ENCODE measurements at places on chromosomes 2 and 18.

DNA sequence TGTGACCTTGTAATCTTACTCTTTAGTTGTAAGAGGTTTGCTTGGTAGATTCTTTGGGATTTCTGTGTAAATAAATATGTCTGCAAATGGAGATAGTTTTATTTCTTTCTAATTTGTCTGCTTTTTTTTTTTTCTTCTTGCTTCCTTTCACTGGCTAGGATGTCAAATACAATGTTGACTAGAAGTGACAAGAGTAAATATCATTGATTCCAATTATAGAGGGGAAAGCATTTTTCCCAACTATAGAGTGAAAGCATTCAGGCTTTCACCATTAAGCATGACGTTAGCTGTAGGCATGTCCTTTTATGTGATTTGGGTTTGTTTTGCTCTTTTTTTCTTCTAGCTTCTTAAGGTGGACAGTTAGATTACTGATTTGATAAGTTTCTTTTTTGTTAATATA, 191.5 kb downstream of the MCFD2 start:
- no peak for DNase-seq

DNA sequence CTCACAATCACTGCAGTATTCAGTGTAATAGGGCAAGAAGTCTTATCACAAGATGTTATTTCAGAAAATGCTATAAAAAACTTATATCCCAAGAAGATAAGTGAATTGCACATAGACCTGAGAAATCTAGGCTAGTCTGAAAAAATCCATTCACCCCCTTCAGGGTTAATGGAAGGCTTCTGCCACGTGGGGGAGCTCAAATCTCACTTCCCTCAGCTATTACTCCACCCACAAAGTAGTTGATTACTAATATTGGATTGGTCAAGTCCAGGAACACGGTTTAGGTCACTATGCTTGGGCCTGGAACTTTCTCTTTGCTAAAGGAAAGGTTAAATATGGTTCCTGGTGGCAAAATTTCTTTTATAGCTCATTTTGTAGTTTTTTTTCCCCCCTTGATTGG, 51.2 kb upstream of the ADAM23 start:
- DNase-seq: no peak

DNA sequence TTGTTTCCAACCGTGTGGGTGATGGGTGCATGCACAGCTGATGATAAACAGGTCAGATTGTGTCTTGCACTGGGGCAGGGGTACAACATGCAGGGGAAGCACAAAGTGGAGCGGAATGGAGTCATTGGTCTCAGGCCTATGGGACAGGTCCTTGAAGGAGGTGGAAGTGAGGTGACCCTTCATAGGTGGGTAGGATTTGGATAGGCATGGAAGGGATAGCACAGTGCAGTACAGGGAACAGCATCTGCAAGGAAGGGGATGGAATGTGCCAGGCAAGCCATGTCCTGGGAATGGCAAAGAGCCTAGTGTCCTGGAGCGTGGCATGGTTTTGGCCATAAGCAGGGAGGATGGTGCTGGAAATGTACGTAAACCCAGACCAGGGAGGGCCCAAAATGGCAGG, 143.9 kb downstream of the CAPN13 start:
- DNase-seq: no peak

DNA sequence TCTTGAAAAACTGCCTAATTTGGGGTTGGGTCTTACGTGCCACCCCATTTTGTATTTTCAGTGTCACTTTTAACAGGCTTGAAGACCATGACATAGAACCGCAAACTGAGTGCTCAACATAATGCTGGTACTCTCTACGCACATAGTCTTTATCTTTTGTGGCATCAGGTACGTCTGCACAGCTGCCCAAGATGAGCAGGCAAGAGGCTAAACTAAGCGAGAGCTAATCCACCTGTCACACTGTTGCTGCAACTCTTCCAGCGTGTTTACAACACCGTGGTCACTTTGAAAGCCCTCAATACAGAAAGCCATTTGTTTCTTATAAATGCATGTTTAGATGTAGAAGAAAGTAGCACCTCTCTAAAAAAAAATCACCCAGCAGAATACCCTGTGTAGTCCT, 270.0 kb upstream of the TCF4 start:
- no peak for DNase-seq

DNA sequence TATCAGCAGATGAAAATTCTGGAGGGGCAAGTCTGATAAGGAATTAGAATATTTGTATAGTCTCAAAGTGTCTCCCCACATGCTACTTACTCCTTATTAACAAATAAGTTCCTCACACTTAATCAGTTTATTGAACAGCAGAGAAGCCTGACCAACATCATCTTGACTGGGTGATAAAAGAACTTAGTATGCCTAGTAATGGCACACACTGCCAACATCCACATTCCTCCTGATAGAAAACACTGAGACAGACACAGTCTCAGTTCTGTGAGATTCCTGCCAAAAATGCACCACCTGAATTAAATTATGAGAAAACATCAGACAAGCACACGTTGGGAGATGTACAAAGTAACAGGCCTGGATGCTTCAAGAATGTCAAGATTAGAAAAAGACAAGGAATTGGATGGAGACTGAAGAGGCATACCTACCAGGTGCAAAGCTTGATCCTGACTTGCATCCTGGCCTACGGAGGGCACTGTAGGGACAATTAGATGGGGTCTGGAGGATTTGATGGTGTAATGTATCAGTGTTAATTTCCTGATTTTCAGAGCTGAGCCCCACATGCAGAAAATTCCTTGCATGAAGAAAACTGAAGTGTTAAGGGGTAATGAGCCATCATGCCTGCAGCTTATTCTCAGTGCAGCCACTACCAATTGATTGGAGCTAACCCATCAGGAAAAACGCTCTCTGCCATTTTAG, 200.4 kb upstream of the SH3BP4 start:
- DNase-seq: no peak

GRCh38 chr2:10022445-10022844, 20.9 kb upstream of the KLF11 start:
- DNase-seq: no peak

DNA sequence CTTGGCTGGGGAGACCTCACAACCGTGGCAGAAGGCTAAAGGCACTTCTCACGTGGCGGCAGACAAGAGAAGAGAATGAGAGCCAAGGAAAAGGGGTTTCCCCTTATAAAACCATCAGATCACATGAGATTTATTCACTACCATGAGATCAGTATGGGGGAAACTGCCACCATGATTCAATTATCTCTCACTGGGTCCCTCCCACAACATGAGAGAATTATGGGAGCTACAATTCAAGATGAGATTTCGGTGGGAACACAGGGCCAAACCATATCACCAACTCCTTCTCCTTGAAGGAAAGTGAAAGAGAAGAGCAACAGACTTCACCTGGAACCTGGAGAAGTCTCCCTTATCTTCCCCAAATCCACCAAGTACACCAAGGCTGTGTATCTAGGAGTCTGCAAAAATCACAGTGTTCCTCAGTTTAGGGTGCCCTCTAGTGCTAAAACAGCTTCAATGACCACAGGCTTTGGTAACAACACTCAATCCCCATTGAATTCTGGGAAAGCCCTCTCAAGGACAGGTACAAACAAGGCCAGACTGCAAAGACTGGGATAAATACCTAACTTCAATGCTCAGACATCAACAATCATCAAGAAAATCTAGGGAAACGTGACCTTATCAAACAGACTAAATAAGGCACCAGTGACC, 148.8 kb upstream of the SRD5A2 start:
- DNase-seq: no peak

- no peak for DNase-seq
Measured at GRCh38 chr2:236803621-236804020, 234.0 kb downstream of the ACKR3 start.

DNA sequence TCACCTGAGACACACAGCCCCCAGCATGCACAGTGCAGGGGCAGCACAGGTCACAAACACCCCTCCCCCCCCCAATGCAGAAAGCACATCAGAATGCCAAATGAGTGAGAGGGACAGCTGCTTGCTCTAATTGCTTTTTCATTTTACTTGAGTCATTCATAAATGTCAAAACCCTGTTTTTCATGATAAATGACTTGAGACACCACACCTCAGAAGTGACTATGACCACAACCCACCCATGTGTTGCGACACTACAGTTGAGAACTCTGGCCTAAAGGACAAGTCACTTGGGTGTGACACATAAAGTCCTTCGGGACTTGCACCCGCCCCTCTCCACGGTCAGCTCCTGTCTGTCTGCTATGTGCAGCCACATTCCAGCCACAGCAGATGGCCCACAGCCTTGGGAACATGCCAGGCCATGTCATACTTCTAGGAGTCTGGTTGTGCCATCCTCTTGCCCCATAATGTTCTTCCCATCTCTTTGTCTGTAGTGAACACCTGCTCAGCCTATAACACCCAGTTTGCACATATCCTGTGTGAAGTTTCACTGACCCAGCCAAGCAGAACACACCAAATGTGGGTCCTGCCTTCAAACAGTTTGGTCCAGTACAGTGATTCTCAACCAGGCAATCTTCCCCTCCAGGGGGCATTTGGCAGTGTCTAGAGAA, 30.2 kb upstream of the RIOK3 start:
- no peak for DNase-seq

DNA sequence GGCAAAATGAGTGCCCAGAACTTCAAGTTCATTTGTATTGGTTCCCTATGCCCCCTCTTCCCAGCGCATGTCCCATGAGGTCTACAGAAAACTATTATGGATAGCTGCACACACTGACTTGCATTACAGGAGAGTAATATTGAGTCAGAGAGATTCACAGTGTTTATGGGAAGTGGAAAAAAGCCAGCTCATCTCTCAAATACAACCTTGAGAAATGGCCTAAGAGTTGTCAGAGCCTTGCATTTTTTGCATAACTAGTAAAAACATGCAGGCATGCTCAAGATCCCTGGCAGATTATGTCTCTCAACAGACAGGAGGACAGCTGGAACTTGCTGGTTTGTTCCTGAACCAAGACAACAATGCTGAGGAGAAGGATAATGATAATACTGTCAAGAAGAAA, 1292.8 kb downstream of the DSC3 start:
- DNase-seq: no peak

- DNase-seq: no peak
Measured at GRCh38 chr2:178282075-178282815, 87.9 kb downstream of the OSBPL6 start.

- DNase-seq: no peak
Measured at GRCh38 chr18:37948471-37948870, 382.9 kb upstream of the CELF4 start.

DNA sequence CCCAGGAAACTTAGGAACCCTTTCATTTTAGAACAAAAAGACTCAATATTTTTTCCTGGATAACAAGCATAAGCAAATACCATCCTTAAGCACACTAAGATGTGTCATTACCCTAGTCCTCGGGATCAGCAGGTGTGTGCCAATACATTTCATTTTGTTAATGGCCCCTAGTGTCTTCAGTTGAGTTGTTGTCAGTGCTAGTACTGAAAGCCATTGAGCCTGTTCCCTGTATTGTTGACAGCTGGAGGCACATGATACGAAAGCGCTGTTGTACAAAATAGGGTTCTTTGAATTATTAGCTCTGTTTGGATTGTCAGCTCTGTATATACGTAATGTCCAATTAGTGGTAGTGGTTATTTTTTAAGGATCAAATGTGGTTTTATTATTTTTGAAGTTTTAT, 29.5 kb downstream of the VAPA start:
- DNase-seq: no peak

- no peak for DNase-seq
Measured at GRCh38 chr2:117785740-117786139, 28.8 kb upstream of the DDX18 start.

DNA sequence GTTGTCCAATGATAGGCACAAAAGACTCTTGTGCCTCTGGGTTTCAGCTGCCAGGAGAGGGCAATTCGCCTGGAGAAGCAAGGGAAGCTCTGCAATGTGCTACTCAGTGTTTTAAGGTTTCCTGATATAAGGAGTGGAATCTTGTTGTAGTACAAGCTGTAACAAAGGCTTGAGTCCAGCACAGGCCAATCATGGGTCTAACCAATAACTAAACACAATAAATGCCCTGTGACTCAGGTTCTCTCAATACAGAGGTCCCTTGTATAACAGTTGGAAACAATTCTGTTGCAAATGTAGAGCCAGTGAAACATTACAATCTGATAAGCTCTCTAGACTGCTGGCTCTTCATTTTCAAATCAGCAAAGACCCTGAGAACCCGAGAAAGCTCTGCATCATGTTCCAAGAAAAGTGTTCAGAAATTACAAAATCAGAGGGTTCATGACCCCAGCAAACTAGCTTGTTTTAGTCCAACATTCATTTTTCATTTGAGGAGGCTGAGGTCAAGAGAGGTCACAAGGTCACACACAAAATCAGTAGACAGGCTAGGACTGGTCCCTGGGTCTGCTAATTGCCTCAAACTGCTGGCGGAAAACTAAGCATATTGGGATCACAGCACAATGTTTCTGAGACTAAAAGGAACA, 59.0 kb upstream of the DNMT3A start:
- DNase-seq: no peak

DNA sequence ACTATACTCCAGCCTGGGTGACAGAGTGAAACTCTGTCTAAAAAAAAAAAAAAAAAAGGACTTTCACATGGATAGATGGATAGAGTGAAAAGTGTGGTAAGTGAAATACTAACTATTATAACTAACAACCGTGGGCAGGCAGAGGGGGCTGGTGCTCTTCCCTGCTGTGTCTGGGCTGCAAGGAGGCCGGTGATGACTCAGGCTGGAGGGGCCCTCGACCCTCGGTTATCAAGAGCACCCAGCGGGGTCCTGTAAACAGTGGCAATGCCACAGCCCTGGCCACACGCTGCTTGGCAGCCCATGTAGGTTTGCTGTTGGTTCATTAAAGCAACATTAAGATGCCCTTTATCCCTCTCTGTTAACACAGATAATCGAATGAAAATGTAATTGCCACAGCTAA, 184.8 kb upstream of the RAB12 start:
- DNase-seq: no peak

GRCh38 chr2:51003345-51004192, 28.4 kb downstream of the NRXN1 start:
- no peak for DNase-seq

DNA sequence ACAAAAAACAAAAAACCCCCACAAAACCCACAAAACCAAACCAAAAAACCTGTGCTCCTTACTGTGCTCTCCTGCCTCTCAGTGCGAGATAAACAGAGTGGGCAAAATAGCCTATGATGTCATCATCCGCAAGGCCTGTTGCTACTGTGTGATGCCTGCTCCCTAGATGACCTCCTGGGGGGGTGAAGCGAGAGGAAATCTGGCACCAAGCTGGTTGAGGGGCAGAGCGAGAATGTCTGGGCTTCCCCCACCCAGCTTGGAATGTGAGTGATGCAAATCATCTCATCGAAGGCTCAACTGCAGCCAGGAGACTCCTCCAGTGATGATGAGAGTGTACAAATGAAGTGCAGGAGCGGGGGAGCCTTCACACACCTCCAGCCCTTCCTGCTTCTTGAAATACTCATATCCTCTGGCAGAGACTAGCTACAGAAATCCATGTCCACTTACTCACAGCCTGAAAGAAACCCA, 57.7 kb upstream of the MAP4K3 start:
- DNase-seq: no peak

- no peak for DNase-seq
Measured at GRCh38 chr18:66872277-66872676, 268.4 kb upstream of the CDH19 start.

GRCh38 chr2:7029291-7030059, 112.3 kb downstream of the RNF144A start:
- DNase-seq: no peak
